ENCODE measurements at places on chromosomes 13 and 19.

GRCh38 chr19:10238172-10238783, 7.1 kb upstream of the S1PR2 start:
- DNase-seq, result no peak

DNA sequence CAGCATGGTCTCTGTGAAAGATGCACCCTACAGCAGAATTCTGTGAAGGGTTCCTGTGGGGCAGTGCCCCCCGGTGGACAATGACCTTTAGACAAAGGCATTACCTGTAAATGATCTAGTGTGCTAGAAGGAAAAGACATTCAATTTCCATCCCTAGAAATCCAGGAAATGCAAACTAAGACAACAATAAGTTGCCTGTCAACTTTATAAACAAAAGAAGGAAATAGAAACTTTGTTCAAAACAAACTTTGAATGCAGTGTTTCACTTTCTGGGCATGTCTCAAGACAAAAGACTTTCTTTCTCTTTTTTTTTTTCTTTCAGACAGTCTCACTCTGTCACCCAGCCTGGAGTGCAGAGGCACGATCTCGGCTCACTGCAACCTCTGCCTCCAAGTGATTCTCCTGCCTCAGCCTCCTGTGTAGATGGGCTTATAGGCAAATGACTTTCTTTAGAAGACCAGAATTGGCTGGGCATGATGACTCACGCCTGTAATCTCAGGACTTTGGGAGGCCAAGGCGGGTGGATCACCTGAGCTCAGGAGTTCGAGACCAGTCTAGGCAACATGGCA, 15.5 kb downstream of the TEX101 start:
- DNase-seq, result peak; percentile 50

GRCh38 chr19:7115721-7116120, 46.2 kb downstream of the ZNF557 start:
- DNase-seq, result no peak

- DNase-seq, result no peak
Observed at GRCh38 chr13:20814224-20814910, 40.6 kb upstream of the EEF1AKMT1 start.

DNA sequence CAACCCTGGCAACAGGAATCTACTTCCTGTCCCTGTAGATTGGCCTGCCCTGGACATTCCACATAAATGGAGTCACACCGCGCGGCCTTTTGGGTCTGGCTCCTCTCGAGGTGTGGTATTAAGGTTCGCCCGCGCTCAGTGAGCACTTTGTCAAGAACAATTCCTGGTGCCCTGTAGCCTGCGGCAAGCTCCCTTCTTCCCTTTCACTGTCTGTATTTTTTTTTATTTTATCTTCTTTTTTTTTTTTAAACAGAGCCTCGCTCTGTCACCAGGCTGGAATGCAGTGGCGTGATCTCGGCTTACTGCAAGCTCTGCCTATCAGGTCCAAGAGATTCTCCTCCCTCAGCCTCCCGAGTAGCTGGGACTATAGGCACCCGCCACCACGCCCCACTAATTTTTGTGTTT, 28.3 kb downstream of the PEX11G start:
- DNase-seq, result no peak

- DNase-seq, result no peak
Observed at GRCh38 chr13:50587645-50588373, 255.7 kb downstream of the DLEU7 start.

- no peak for DNase-seq
Observed at GRCh38 chr13:35283856-35284255, 192.6 kb downstream of the MAB21L1 start.

DNA sequence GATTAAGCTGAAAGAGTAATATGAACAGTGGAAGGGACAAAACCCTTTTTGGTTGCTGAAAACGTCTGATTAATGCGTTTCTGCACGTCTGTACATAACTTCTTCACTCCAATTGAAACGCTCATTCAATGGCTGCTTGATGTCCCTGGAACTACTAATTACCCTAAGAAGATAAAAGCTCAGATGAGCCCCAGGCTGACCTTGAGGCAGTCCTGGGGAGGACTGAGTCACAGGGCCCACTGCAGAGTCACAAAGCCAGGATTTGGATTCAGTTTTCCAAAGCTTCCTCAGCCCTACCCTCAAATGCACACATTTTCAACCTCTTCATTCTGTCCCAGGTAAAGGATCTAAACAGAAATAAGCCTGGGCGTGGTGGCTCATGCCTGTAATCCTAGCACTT, 75.0 kb upstream of the FLT1 start:
- no peak for DNase-seq

GRCh38 chr13:27211771-27212364, 39.5 kb upstream of the RPL21 start:
- DNase-seq, result no peak

DNA sequence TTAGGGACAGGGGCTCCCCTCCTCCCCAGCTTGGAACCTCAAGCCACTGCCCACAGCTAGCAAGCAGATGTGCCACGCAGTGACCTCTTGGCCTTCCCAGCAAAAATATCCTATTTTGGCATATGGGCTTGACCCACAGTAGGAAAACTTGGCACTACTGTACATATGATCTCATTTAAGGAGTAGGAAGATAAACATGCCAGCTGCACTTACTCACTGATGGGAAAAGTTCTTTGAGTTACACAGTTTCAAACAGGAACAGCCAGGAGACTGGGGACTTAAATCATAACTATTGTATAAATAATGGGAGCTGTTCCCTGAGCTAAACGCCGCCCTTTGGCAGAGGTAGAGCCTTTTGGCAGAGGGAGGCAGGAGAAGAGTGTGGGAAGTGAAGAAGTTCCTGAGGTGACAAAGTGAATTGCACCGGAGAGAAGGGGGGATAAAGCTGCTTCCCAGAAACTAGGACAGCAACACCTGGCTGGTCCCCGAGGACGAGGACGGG, 6.1 kb downstream of the SACS start:
- DNase-seq, result no peak

GRCh38 chr19:14475251-14476073, at the start of gene PTGER1:
Gene PTGER1, minus strand, starts transcription at chr19:14475354. Its CDS starts 1,034 bp downstream, at chr19:14474320.
- peak; percentile 37 for DNase-seq

- peak; percentile 24 for DNase-seq
Observed at GRCh38 chr13:21365574-21365973, 93.5 kb downstream of the ZDHHC20 start.

DNA sequence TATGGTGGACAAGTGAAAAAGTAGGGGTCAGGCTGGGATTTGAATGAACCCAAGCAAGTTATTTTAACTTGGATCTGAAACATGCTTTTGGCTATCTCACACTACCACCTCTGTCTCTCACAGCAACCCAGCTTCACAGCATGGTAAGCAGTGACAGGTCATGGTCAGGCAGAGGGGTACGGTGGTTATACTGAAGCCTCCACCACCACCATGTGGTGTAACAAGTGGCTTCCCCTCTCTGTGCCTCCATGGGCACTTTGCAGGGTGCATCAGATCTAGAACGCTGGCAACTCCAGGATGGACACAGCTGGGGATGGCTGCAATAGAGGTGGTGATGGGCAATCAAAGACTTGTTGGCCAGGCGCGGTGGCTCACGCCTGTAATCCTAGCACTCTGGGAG, 739 bp upstream of the TMEM145 start:
- no peak for DNase-seq

DNA sequence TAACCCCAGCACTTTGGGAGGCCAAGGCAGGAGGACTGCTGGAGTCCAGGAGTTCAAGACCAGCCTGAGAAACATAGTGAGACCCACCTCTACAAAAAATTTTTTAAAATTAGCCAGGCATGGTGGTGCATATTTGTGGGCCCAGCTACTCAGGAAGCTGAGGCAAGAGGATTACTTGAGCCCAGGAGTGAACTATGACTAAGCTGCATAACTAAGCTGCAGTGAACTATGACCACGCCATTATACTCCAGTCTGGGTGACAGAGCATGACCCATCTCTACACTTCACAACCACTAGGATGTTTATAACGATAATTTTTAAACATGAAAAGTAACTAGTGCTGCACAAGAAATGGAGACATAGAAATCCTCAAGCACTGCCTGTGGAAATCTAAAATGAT, 352.7 kb upstream of the SGCG start:
- no peak for DNase-seq

DNA sequence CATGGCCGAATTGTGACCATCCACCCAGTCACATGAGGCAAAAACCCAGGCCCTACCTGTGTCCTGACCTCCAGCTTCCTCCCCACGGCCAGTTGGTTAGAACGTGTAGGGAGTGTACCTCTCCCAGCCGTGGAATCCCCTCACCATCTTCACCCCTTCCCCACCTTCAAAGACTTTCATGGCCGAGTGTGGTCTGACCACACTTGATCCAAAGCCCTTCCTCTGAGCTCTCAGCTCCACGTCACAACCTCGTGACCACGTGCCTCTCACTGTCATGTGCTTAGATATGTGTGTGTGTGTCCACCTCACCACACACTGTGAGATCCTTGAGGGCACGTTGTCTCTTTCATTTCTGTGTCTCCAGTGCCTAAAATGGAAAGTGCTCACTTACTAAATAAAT, 48.6 kb upstream of the UBE2L5 start:
- DNase-seq, result peak; percentile 44

DNA sequence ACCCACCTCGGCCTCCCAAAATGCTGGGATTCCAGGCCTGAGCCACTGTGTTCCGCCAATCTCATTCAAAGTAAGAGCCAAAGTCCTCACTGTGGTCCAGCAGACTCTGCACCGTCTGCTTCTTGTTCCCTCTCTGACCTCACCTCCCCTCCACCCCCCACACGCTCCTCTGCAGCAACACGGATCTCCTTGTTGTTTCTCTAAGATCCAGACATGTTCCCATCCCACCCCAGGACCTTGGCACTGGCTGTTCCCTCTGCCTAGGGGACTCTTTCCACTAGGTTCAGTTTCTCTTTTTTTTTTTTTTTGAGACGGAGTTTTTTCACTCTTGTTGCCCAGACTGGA, 38.4 kb downstream of the LTBP4 start:
- no peak for DNase-seq

DNA sequence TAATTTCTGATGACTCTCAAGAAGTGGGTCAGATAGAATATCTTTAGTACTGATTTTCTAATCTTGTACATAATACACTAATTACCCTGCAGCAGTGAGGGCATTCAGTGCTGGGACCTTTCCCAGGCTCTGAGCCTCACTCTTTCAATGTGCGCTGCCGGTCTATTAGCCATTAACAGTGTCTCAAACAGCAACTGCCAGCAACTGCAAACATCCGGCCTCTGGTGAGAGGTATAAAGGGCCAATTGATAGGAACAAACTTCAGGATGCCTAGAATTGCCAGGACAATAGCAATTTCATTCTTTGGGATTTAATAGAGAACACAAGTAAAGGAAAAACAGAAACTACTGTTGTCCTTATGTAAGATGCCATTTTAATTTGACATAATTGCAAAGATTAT, 604.4 kb upstream of the SPRY2 start:
- DNase-seq, result no peak

- no peak for DNase-seq
Observed at GRCh38 chr19:35559281-35559659, 4.2 kb downstream of the ATP4A start.

DNA sequence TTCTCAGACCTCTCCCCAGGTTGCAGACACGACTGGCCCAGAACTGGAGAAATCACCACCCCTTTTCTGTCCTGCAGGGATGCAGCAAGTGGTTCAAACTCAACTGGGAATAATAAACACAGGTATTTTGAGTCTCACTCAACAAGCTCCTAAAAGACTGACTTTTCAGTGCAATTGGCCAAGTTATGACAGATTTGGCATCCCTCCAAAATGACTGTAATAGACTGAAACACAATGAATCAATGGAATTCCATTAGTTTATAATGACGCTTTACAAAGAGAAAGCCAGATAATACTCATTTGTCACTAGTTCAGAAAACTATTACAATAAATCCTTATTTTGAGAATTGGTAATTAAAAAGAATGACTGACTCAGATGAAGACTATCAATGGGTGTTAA, 38.1 kb downstream of the MIPEP start:
- no peak for DNase-seq

- no peak for DNase-seq
Observed at GRCh38 chr13:91922969-91923592, 524.7 kb downstream of the GPC5 start.

GRCh38 chr13:111397202-111397880, 76.9 kb downstream of the TEX29 start:
- DNase-seq, result no peak

DNA sequence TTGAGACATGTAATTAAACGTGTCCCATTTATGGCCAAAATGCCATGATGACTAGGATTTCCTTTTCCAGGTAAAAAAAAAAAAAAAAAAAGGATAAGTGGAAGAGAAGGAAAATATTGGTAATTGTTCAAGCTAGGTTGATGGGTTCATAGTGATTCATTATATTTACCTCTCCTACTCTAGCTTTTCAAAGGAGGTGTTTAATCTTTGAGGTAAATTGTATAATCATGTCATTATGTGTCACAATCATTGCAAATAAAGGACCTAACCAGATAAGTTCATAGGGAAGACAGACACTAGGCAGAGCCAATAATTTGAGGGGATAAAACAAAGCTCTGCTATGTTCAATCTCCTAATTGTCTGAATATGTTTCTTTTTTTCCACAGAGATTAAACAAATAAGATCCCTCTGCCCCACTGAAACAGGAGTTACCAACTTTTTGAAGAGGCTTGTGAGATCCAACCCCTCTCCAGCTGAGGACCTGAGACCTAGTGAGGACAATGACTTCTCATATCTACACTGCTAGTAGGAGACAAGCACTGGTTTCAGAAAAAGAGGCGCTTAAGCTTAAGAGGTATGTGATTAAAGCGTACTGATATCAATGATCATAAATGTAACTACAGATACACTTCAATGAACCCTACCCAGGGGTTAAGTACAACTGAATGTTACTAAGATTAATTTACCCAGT, 61.4 kb downstream of the USP12 start:
- DNase-seq, result no peak

- DNase-seq, result peak; percentile 51
Observed at GRCh38 chr13:48653472-48653939, at the start of gene CYSLTR2. Gene CYSLTR2, plus strand, starts transcription at chr13:48653929. Its CDS starts 52,889 bp downstream, at chr13:48706818.

DNA sequence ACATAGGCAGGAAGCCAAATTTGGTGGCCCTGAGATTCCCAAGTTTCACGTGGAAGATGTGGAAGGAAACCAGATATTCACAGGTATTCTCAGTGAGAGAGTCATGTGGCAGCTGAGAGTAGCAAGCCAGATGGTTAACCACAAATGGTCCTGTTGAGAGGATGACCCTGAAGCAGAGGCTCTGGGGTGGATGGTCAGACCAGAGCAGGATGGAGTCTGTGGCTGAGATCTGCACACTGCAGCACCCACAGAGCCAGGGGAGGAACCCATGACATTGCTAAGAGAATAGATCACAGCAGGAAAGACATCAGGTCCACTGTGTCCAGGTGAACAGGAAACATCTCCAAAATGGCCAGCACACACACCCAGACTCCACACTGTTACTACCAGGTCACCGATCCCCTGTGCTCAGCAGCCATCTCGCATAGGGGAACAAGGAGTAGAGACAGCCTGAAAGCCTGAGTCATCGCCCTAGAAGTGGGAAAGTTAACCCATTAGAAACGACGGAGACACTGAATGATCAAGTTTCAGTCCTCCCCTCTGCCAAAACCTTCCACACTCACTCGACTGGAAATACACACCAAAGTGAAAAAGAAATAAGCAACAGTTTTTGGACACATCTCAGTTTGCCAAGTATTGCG, 160.0 kb downstream of the RBM26 start:
- DNase-seq, result no peak

GRCh38 chr13:40653527-40654318, 12.7 kb downstream of the FOXO1 start:
- DNase-seq, result no peak

GRCh38 chr19:17323300-17323963, 11.2 kb downstream of the ANO8 start:
- DNase-seq, result no peak
